Cortex of kidney (tissue), 1 donor: ENCODE measurements at places on chromosomes 6 and 20.

GRCh38 chr20:44649126-44649525 is 2.4 kb downstream of the ADA start:
- no peak for DNase-seq

GRCh38 chr6:151004383-151005024 is 139.0 kb downstream of the MTHFD1L start:
- no peak for DNase-seq

DNA sequence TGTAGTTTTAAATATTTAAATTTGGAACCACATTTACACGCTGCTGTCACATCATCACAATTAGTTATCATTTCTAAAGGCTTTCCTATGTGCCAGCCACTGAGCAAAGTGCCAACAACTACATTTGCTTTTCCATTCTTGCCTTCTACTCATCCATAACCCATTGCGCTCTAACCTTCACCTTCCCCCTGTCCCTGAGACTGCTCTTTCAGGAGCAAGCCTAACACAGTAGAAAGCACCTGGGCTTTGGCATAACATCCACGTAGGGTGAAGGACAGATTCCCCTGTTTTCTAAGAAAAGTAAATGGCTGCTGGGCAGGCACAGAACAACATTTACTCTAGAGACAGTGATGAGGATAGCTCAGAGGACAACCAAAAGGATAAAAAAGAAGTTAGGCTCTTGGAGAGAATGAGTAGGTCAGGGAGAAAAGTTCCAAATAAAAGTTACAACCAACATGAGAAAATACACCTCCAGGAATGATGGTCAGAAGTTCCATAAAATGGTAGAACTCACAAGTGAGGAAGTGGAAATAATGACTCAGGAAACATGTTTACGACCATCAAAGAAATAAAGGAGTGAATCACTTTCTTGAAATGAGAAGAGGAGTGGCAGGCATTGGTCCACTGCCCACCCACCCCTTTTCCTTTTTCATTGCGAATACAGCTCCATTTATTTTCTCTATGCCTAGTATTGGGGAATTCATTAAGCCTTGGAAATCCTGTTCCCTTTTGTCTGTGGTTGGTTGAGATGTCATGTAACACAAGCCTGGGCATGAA is 77.2 kb downstream of the PFDN4 start:
- no peak for DNase-seq

DNA sequence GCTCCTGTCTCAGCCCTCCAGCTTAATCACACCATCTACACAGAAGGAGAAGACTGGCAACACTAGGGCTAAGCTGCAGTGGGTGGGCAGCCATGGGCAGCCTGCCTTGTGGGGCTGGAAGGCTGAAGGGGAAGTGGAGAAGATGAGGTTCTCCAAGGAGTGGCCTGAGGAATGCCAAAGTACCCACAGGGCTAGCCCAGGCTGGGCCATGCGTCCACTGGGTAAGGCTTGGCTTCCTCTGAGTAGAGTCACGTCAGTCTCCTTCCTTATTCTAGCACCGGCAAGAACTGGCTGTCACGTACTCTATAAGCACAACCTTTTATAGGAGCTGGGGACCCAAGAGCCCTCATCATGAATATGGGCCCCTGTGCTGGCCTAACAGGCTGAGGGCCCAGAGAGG is 110.6 kb upstream of the SIRPA start:
- no peak for DNase-seq

GRCh38 chr6:116370760-116371119 is at the start of gene DSE:
Gene DSE, plus strand, starts transcription at chr6:116370947. Its CDS starts 28,304 bp downstream, at chr6:116399251.
- peak; percentile 13 for DNase-seq

GRCh38 chr20:17497821-17498580 is 33.2 kb downstream of the BFSP1 start:
- no peak for DNase-seq

DNA sequence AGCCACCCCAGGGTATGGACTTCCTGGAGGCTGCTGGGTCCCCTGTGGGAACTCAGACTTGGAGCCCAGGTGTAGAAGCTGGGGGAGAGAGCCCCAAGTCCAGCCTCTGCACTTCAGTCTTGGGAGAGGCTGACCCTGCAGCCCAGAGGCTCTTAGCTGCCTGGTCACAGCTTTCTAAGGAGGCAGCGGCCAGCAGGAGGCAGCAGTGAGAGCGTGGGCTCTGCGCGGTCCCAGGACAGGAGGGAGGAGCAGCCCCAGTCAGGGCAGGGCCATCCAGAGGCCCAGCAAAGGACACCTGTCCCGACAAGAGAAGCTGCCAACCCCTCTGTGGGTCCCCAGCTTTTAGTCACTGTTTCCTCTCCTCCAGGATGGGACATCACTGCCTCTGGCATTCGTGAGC is 9.4 kb downstream of the TREML2 start:
- no peak for DNase-seq

DNA sequence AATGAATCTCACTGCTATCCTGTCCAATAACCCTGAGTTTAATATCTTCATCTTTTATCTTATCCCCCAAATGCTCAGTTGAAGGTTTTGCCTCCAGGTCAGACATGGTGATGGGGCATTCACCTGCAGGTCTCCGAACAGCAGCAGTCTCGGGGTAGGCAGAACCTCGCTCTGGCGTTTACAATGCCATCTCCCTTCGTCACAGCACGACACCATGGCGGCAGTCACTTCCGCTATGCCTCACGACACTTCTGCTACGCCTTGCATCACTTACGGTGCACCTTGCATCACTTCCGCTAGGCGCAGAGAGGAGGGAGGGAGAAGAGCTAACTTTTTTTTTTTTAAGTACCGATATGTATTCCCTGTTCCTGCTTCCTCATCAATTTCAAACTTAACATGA is 194.9 kb downstream of the BCAS1 start:
- no peak for DNase-seq
